ENCODE measurements at places on chromosomes 5 and 9. TPM values are rescaled to one million over a fixed set of nuclear protein-coding genes. Genes with fewer than 3 reads are reported as not detected.

DNA sequence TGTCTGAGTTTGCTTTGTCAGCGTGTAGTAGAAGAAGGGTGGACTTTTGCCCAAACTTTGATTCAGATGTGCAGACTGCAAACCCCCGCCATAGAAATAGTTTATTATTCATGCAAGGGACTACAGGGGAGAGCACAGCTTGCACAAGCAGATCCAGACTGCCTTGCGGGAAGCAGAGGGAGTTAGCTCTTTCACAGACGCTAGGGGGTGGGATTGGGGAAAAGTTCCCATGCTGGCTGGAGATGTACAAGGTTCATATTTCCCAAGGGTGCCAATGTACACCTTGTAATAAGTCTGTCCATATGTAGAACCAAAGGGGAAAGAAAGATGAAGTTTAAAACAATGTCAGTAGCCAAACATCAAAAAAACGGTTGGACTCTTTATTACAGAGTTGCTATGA is 749.7 kb upstream of the COX7C start:
- H3K36me3 ChIP-seq = no peaks in the 10 kb centered on the region
- no peak overlapping the region for H3K27ac ChIP-seq
- no peaks in the 10 kb centered on the region for H3K27me3 ChIP-seq
- no peaks in the 10 kb centered on the region for H3K4me1 ChIP-seq

DNA sequence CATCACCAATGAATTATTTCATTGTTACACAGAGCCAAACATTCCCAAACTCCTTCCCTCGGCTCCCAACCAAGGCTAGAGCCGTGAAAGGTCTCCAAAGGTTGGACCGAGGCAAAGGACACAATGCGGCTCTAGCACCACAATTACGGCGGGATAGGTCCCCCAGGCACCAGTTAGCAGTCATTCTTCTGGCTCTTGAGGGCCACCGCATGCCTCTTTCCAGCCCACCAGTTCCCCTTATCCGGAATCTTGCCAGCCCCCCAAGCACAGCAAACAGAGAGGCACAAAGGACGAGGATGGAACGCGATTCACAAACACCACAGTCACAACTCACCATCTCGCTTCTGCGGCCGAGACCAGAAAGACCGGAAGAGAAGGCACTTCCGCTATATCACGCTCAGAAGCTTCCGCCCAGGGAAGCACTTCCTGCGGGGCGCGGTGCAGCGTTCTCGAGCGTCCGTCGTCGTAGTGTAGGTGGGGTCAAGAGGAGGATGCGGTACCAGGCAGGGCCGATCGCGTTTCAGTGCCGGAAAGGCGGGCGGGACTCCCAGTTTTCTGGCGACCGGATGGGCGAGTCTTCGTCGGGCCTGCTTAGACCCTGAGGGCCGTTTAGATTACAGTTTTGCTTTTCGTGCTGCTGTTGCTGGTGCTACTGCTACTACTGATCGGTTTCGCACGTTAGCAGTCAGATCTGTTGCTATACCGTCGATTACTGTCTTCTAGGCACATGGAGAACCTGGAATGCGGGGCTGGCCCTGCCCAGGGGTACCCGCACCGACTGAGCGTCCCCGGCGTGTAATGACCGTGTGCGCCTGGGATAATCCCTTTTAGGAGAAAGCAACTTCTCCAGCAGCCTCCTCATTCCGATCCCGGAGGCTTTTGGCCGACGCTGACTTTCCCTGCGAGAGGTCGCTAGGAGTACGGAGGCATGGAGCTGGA is at the start of gene RPL37:
Gene RPL37, minus strand, starts transcription at position 374 of the 939 bp plus-strand sequence. Its CDS starts 37 bp downstream, at position 337.
- H3K36me3 ChIP-seq = peaks cover 20% of the 10 kb centered on the region
- no peaks in the 10 kb centered on the region for H3K27me3 ChIP-seq
- peak; percentile 98 for DNase-seq
- peak within 1 kb of the TSS; percentile 98 for H3K27ac ChIP-seq

GRCh38 chr5:107376546-107377276 is 294.0 kb downstream of the EFNA5 start:
- no peak overlapping the region for H3K4me3 ChIP-seq
- DNase-seq = no peak
- no peaks in the 10 kb centered on the region for H3K4me1 ChIP-seq
- H3K27me3 ChIP-seq = no peaks in the 10 kb centered on the region
- no peak overlapping the region for H3K27ac ChIP-seq
- H3K36me3 ChIP-seq = no peaks in the 10 kb centered on the region

GRCh38 chr9:135613946-135614805 is 25.2 kb downstream of the GLT6D1 start:
- H3K4me1 ChIP-seq = no peaks in the 10 kb centered on the region
- no peaks in the 10 kb centered on the region for H3K36me3 ChIP-seq

- H3K4me3 ChIP-seq = no peak overlapping the region
- H3K4me1 ChIP-seq = peaks cover 3% of the 10 kb centered on the region
- H3K36me3 ChIP-seq = peaks cover 3% of the 10 kb centered on the region
- H3K27me3 ChIP-seq = no peaks in the 10 kb centered on the region
- no peak overlapping the region for H3K27ac ChIP-seq
Measured at GRCh38 chr5:113518884-113519283, 5.4 kb downstream of the YTHDC2 start.

- H3K4me1 ChIP-seq = no peaks in the 10 kb centered on the region
- H3K27me3 ChIP-seq = no peaks in the 10 kb centered on the region
- H3K36me3 ChIP-seq = no peaks in the 10 kb centered on the region
- H3K4me3 ChIP-seq = no peak overlapping the region
- no peak overlapping the region for H3K27ac ChIP-seq
Measured at GRCh38 chr5:121870489-121870888, 18.8 kb downstream of the FTMT start.

GRCh38 chr9:136799079-136799853 is 3.1 kb downstream of the CCDC183 start:
- H3K4me1 ChIP-seq = peaks cover 3% of the 10 kb centered on the region
- peak overlapping the region; percentile 95 for H3K27ac ChIP-seq

GRCh38 chr5:14790220-14790619 is 81.4 kb downstream of the ANKH start:
- DNase-seq = no peak
- peak overlapping the region; percentile 61 for H3K27ac ChIP-seq
- H3K4me3 ChIP-seq = no peak overlapping the region
- H3K27me3 ChIP-seq = no peaks in the 10 kb centered on the region

GRCh38 chr5:171521219-171521633 is 101.8 kb downstream of the FGF18 start:
- H3K36me3 ChIP-seq = no peaks in the 10 kb centered on the region
- H3K4me1 ChIP-seq = no peaks in the 10 kb centered on the region
- H3K27me3 ChIP-seq = peaks cover 4% of the 10 kb centered on the region
- DNase-seq = no peak

DNA sequence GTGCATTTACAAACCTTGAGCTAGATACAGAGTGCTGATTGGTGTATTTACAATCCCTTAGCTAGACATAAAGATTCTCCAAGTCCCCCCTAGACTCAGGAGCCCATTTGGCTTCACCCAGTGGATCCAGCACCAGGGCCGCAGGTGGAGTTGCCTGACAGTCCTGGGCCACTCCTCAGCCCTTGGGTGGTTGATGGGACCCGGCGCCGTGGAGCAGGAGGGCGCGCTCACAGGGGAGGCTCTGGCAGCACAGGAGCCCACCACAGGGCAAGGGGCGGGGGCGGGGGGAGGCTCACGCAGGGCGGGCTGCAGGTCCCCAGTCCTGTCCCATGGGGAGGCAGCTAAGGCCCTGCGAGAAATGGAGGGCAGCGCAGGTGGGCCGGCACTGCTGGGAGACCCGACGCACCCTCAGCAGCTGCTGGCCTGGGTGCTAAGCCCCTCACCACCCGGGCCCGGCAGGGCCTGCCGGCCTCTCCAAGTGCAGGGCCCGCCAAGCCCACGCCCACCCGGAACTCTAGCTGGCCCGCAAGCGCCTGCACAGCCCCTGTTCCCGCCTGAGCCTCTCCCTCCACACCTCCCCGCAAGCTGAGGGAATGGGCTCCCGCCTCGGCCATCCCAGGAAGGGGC is 613.5 kb downstream of the TLE4 start:
- H3K4me3 ChIP-seq = no peak overlapping the region
- no peaks in the 10 kb centered on the region for H3K4me1 ChIP-seq
- DNase-seq = no peak
- no peaks in the 10 kb centered on the region for H3K36me3 ChIP-seq
- H3K27ac ChIP-seq = no peak overlapping the region

GRCh38 chr9:4101667-4102066 is 198.2 kb downstream of the GLIS3 start:
- H3K27ac ChIP-seq = no peak overlapping the region
- no peaks in the 10 kb centered on the region for H3K27me3 ChIP-seq
- no peak for DNase-seq
- no peaks in the 10 kb centered on the region for H3K36me3 ChIP-seq

- no peak for DNase-seq
- H3K27me3 ChIP-seq = no peaks in the 10 kb centered on the region
- no peak overlapping the region for H3K27ac ChIP-seq
- H3K4me1 ChIP-seq = no peaks in the 10 kb centered on the region
Measured at GRCh38 chr5:133420440-133421301, 191.7 kb downstream of the FSTL4 start.

GRCh38 chr5:111159845-111160244 is 64.3 kb upstream of the CAMK4 start:
- H3K27ac ChIP-seq = no peak overlapping the region
- DNase-seq = no peak
- no peaks in the 10 kb centered on the region for H3K4me1 ChIP-seq
- no peaks in the 10 kb centered on the region for H3K27me3 ChIP-seq

DNA sequence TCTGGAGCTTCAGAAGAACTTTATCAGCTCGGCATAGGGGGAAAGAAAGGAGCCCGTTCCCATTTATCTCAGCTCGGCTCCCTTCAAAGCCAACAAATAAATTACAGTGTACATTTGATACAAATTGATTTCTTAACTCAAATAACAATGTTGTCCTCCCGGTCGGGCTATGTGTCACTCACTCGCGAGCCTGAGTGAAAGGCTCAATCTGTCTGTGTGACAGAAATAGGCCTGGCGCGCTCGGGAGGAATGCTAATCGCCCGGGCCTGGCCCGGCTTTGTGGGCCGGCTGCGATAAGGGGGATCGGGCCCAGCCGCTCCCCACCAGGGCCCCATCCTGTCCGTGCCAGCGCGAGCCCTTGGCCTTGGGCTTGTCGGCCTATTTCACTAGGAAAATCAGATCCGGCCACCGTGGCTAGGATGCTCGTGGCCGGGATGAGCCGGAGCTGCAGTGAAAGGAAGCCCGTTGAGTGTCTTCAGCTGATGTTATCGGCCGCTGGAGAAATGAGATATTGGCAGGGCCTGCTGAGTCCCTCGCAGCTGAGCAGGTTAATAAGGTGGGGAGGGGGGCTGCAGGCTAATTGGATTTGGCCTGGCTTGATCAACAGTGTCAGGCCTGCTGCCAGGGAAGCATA is 258.7 kb downstream of the IRX1 start:
- no peak overlapping the region for H3K27ac ChIP-seq
- no peak overlapping the region for H3K4me3 ChIP-seq
- DNase-seq = no peak
- H3K4me1 ChIP-seq = no peaks in the 10 kb centered on the region

- no peak overlapping the region for H3K4me3 ChIP-seq
- H3K36me3 ChIP-seq = no peaks in the 10 kb centered on the region
- H3K27ac ChIP-seq = no peak overlapping the region
Measured at GRCh38 chr5:152683205-152683604, 278.1 kb upstream of the NMUR2 start.

DNA sequence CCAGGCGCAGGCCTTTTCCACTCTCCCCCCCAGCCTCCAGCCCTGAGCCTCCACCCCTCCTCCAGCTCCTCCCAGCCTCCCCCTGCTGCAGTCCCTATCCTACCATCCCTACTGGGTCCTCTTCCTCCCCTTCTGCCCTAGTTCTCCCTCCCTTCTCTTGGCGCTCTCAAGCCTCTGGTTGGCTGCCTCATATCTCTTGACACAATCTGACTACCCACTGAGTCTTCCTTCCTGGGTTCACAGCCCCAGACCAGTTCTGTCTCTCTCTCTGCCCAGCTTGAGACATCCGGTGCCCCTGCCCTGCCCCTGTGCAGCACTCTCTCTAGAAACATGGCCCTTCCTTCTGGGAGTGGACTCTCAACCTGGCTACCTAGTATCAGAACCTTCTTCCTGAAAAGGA is 76.2 kb downstream of the TSPAN17 start:
- DNase-seq = no peak
- no peaks in the 10 kb centered on the region for H3K36me3 ChIP-seq
- no peak overlapping the region for H3K27ac ChIP-seq
- no peaks in the 10 kb centered on the region for H3K27me3 ChIP-seq
- H3K4me3 ChIP-seq = no peak overlapping the region

DNA sequence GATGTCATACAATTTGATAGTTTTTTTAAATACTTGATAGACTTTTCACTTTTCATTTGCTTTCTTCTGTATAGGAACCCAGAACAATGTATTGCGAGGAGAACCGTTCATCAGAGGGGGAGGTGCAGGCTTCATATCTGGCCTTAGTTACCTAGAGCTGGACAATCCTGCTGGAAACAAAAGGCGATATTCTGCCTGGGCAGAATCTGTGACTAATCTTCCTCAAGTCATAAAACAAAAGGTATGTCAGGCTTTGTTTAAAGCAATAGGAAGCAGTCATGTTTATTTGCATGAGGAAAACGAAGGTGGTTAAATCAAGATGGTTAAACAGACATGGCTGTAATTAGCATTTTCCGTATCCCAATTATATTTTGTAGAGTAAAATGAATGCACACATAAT is 46.0 kb downstream of the C7 start:
- H3K27me3 ChIP-seq = no peaks in the 10 kb centered on the region
- H3K4me1 ChIP-seq = no peaks in the 10 kb centered on the region
- no peak for DNase-seq
- no peak overlapping the region for H3K27ac ChIP-seq
- H3K4me3 ChIP-seq = no peak overlapping the region

- H3K4me1 ChIP-seq = no peaks in the 10 kb centered on the region
- no peaks in the 10 kb centered on the region for H3K27me3 ChIP-seq
- no peak for DNase-seq
- H3K36me3 ChIP-seq = no peaks in the 10 kb centered on the region
- no peak overlapping the region for H3K4me3 ChIP-seq
Measured at GRCh38 chr5:77358255-77359205, 133.6 kb downstream of the WDR41 start.

The IFNA2 gene
- not detected for polyA plus RNA-seq

The EQTN gene
- 0.10 TPM for polyA plus RNA-seq

The TMC1 gene
- 0.25 TPM for polyA plus RNA-seq

Data from small intestine (tissue), 16 donors.